ENCODE measurements at places on chromosomes 7 and 10. TPM values are rescaled to one million over a fixed set of nuclear protein-coding genes. Genes with fewer than 3 reads are reported as not detected.

DNA sequence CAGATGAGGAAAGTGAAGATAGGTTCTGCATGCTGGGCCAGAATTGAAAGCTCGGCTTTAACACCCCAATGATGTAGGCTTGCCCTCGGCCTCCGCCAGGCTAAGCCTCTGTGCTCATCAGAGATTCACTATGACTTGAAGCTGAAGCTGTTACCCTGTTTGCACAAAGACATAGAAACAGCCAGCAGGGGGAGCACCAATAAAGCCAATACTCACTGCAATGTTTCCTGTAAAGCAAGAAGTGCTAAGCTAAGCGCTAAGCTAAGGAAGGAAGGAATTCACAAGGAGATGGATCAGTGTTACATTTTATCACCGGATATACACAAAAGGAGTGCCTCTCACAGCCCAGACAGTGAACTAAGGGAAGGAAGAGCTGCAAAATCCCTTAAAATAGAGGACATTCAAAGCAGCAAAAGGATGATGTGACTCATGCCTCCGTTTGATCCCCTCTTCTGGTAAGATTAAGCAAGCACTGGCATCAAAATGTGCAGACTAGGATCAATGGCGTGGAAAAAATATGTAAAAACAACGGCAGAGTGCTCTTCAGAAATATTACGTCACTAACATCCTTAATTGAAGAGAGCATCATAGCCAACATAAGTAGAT, 153.8 kb downstream of the COBL start:
- DNase-seq = peak; percentile 90
- no peak overlapping the region for H3K4me3 ChIP-seq
- peaks cover 3% of the 10 kb centered on the region for H3K27me3 ChIP-seq
- H3K27ac ChIP-seq = no peak overlapping the region
- H3K36me3 ChIP-seq = no peaks in the 10 kb centered on the region
- no peaks in the 10 kb centered on the region for H3K4me1 ChIP-seq

DNA sequence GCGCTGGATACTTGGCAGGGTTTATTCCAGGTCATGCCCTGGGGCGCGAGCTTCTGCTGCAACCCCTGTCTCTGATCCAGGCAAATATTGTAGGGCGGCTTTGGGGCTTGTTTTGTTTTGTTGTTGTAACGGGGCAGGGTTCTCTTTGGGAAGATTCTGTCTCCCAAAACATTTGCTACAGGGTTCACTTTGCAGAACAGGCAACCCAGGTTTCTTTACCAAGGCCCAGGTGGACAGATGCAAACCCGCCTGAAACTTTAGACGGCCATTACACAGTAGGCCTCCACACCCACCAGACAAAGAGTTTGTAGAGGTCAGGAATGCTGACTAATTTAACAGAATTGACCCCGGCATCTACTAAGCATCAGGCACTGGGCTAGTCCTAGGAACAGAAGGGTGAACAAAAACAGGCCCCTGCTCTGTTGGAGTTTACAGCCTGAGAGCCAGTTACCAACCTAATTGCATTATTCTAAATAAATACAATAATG, 567 bp upstream of the CDCA7L start:
- H3K27ac ChIP-seq = peak overlapping the region; percentile 71
- no peaks in the 10 kb centered on the region for H3K36me3 ChIP-seq
- H3K4me1 ChIP-seq = peaks cover 10% of the 10 kb centered on the region
- no peaks in the 10 kb centered on the region for H3K27me3 ChIP-seq
- H3K4me3 ChIP-seq = peak overlapping the region; percentile 88
- DNase-seq = no peak

DNA sequence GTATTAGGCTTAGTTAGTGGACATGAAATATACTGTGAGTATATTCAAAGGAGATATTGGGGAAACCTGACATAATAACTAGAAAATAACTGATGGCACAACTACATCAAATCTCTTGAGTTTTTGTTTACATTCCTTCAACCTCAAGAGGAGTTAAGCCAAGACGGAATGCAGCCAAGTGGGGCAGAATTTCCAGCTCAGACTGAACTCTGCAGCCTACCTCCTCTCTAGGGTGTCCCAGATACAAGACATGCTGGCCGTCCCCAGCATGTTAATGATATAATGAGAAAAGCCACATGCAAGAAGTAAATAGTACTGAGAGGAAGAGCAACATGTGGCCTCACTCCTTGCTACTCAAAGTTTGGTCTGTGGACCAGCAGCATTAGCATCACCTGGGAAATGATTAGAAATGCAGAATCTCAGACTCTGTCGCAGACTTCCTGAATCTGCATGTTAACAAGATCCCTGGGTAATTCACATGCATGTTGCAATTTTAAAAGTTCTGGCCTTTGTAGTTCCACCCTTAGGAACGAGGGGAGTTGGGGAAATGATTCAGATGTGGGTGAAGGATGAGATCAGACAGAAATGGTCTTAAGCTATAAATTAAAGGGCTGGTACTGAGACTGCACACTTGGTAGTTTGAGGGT, 118.4 kb upstream of the CACUL1 start:
- H3K4me3 ChIP-seq = no peak overlapping the region
- peaks cover 9% of the 10 kb centered on the region for H3K4me1 ChIP-seq
- no peak overlapping the region for H3K27ac ChIP-seq
- no peaks in the 10 kb centered on the region for H3K27me3 ChIP-seq
- no peak for DNase-seq

DNA sequence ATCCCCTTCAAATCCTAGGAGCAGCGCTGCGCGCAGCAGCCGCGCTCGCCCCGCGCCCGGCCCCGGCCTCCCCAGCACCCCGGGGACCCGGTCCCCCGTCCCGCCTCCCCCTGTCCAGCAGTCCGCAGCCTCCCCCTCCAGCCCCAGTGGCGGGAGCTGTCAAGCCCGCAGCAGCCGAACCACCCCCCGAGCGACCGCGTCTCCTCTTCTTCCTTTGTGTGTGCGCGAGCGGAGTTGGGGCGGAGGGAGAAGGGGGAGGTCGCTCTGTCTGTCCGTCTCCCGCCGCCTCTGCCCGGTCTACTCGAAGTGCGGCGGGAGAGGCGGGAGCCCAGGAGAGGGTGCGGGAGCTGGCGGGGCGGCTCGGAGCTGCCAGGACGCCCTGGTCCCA, 375 bp upstream of the CHN2 start:
- DNase-seq = peak; percentile 46
- no peaks in the 10 kb centered on the region for H3K36me3 ChIP-seq
- H3K27me3 ChIP-seq = peaks cover 36% of the 10 kb centered on the region
- H3K4me3 ChIP-seq = peak overlapping the region; percentile 75
- no peak overlapping the region for H3K27ac ChIP-seq

DNA sequence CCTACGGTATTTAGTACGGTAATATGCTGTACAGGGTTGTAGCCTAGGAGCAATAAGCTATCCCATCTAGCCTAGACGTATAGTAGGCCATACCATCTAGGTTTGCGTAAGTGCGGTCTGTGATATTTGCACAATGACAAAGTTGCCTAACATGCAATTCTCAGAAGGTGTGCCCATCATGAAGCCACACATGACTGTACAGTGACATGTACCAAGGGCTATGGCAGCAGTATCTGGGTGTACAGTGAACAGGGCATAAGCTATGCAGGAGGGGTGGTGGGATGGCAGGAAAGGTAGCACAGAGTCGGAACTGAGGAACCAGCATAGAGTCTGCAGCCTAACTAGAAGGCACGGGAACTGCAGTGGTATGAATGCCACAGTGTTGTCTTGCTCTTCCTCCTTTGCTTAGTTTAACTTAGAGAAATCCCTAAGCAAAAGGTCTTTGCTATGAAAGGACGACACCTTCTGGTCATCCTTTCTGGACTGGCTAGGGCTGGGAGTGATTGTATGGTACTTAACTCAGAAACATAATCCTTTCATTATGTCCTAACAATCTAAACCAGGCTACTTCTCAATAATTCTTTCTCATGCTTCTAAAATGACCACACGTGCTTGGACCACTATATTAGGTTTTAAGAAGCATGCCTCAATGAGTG, 93.5 kb downstream of the DYNC1I1 start:
- no peaks in the 10 kb centered on the region for H3K36me3 ChIP-seq
- no peaks in the 10 kb centered on the region for H3K27me3 ChIP-seq
- no peaks in the 10 kb centered on the region for H3K4me1 ChIP-seq

The HEPACAM2 gene
- total RNA-seq = 0.04 TPM

The SLC26A5 gene
- total RNA-seq = not detected

GRCh38 chr7:134414109-134414508, 44.8 kb downstream of the AKR1B1 start:
- no peaks in the 10 kb centered on the region for H3K27me3 ChIP-seq
- H3K4me1 ChIP-seq = no peaks in the 10 kb centered on the region
- H3K36me3 ChIP-seq = no peaks in the 10 kb centered on the region

- DNase-seq = no peak
- H3K27me3 ChIP-seq = no peaks in the 10 kb centered on the region
- no peak overlapping the region for H3K4me3 ChIP-seq
- no peaks in the 10 kb centered on the region for H3K36me3 ChIP-seq
These were observed 740.0 kb downstream of the SUGCT start for GRCh38 chr7:40874756-40875155.

- DNase-seq = no peak
- no peaks in the 10 kb centered on the region for H3K27me3 ChIP-seq
- H3K36me3 ChIP-seq = no peaks in the 10 kb centered on the region
- H3K27ac ChIP-seq = no peak overlapping the region
- no peaks in the 10 kb centered on the region for H3K4me1 ChIP-seq
- H3K4me3 ChIP-seq = no peak overlapping the region
These were observed 70.5 kb downstream of the SDK1 start for GRCh38 chr7:3371601-3372000.

DNA sequence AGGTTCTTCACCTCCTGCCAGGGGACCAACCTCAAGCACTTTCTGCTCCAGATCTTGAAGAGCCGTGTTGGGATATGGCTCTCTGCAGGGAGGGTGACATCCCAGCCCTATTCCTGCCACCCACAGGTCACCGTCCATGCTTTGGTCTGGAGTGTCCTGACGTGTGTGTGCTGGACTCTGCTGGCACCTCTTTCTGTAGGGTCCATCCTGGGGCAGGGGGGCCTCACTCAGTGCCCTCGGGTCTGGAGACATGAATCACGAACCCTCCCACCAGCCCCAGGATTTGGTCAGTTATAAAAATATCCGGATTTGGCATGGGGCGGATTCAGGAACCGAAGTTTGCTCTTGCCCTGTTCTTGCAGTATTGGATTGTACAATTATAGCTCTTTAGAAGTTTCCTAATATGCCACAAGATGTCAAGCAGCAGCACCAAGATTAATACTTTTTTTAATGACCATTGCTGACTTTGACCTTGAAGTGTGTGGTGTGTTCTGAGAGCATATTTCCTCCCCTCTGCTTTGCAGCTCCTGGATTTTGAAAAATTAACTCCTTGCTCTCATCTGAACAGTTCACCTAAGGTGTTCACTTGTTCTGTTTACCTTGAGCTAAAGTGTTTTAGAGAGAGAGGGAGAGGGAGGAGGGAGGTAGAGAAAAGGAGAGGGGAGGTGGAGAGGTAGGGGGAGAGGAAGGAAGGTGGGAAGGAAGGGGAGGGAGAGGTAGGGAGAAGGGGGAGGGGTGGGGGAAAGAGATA, 95.4 kb upstream of the SHH start:
- H3K4me3 ChIP-seq = no peak overlapping the region
- H3K27me3 ChIP-seq = no peaks in the 10 kb centered on the region
- H3K4me1 ChIP-seq = no peaks in the 10 kb centered on the region
- no peak for DNase-seq
- no peak overlapping the region for H3K27ac ChIP-seq

DNA sequence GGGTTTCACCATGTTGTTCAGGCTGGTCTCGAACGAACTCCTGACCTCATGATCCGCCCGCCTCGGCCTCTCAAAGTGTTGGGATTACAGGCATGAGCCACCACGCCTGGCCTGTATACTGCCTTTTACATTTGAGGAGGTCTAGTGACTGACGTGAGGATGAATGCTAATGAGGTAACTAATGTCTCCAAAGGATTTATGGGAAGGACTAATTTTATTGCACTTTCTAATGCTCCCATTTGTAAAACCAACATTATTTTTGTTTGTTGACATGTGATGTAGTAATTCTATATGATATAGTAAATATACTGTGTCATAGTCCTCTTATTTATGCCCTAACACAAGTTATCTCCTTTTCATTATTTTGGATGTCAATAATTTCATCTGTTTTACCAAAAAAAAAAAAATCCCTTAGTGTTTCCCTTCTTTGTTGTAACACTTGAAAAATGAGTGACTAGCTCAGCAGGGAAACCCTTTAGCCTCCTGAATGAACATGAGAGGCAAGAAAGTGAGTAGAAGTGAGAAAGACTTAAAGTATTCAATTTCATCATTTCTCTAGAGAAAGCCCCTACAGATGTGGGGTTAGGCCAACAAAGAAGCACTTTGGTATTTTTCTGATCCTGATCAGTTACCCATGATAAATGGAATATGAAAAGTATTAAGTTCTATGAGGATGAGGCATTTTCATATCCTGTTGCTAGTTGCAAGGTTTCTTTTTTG, 596.9 kb upstream of the PCDH15 start:
- no peak overlapping the region for H3K27ac ChIP-seq
- no peak for DNase-seq
- no peaks in the 10 kb centered on the region for H3K4me1 ChIP-seq
- no peak overlapping the region for H3K4me3 ChIP-seq

The RARRES2 gene
- total RNA-seq = 43.4 TPM

- no peaks in the 10 kb centered on the region for H3K36me3 ChIP-seq
- H3K27me3 ChIP-seq = peaks cover 5% of the 10 kb centered on the region
- peak overlapping the region; percentile 67 for H3K4me3 ChIP-seq
- peak; percentile 82 for DNase-seq
These were observed 1.3 kb downstream of the PTN start for GRCh38 chr7:137342265-137342664.

GRCh38 chr10:29535012-29535777, 99.6 kb downstream of the SVIL start:
- DNase-seq = peak; percentile 38
- no peak overlapping the region for H3K4me3 ChIP-seq
- peaks cover 23% of the 10 kb centered on the region for H3K36me3 ChIP-seq
- no peaks in the 10 kb centered on the region for H3K27me3 ChIP-seq
- no peaks in the 10 kb centered on the region for H3K4me1 ChIP-seq

The CLDN4 gene
- total RNA-seq = 0.27 TPM

DNA sequence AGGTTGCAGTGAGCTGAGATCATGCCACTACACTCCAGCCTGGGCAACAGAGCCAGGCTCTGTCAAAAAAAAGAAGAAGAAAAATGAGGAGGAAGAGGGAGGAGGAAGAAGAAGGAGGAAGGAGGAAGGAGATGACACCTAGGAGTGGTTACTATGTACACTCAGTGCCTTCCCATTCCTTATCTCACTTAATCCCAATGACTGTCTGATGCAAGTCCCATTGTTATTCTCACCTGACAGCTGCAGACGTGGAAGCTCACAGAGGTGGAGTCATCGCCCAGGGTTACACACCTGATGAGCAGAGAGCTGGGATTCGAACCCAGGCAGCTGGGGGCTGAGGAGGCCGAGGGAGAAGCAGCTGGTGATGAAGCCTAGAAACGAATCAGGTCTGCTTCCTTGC, 258.8 kb downstream of the SNX10 start:
- no peak overlapping the region for H3K4me3 ChIP-seq
- no peaks in the 10 kb centered on the region for H3K36me3 ChIP-seq
- H3K4me1 ChIP-seq = peaks cover 5% of the 10 kb centered on the region
- no peak for DNase-seq
- H3K27me3 ChIP-seq = no peaks in the 10 kb centered on the region

DNA sequence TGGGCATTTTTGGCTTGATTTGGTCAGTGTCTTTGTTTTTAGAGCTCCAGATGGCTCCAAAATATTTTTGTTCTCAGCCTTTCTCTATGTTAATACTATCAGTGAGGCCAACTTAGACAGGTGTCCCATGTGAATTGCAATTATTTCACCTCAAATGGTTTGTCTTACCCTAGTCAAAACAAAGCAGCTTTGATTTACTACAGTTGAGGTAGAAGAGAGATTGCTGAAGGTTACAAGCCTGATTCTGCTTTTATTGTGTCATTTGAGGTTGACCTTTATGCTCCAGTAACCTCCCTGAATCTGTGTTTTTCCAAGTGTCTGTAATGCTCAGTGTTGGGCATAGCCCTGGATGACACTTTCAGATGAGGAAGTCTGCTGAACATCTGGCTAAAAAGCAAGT, 882.9 kb downstream of the NRG3 start:
- no peaks in the 10 kb centered on the region for H3K4me1 ChIP-seq
- DNase-seq = no peak
- no peak overlapping the region for H3K4me3 ChIP-seq

The CHAT gene
- total RNA-seq = not detected

Measured in muscle of leg (tissue), 16 donors.